GOT3 (cell line): ENCODE measurements at places on chromosomes 12 and 14.

- DNase-seq = no peak
Observed at GRCh38 chr14:105940534-105941225, 414.3 kb downstream of the TMEM121 start.

DNA sequence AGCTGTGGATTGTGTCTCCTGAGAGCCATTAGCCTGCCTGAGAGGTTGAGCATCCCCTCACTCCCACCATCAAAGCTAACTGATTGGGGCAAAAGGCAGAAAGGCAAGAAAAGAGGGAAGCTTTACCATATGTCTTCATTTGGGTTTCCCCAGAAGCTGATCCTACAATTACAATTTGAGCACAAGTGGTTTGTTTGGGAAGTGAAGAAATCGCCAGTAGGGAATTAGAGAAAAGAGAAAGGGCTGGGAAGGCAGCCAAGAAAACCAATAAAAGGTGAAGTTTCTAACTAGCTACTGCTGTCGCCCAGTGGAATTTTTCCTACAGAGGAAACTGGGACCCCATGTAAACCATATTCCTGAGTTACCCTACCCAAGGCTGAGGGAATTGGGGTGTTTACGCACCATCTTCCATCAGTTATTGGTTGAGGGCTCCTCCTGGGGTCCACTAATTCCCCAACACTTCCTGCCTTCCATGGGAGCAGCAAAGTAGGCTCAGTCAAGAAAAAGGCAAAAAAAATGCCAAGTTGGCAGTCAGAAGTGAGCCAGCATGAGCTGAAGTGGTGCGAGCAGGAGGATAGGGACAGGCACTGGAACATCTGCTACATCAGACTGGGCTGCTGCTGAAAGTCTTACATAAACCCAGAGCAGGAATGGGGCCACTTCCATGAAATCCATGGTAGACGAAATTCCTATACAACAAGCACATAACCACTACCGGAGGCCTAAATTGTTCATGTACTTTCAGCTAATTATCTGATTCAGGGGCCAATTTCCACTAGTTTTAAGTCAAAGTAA lies 17.3 kb downstream of the KCNK10 start:
- no peak for DNase-seq

GRCh38 chr12:132784580-132784979 lies 22.9 kb upstream of the ANKLE2 start:
- DNase-seq = no peak

- no peak for DNase-seq
Observed at GRCh38 chr12:91958816-91959215, 186.8 kb downstream of the BTG1 start.

DNA sequence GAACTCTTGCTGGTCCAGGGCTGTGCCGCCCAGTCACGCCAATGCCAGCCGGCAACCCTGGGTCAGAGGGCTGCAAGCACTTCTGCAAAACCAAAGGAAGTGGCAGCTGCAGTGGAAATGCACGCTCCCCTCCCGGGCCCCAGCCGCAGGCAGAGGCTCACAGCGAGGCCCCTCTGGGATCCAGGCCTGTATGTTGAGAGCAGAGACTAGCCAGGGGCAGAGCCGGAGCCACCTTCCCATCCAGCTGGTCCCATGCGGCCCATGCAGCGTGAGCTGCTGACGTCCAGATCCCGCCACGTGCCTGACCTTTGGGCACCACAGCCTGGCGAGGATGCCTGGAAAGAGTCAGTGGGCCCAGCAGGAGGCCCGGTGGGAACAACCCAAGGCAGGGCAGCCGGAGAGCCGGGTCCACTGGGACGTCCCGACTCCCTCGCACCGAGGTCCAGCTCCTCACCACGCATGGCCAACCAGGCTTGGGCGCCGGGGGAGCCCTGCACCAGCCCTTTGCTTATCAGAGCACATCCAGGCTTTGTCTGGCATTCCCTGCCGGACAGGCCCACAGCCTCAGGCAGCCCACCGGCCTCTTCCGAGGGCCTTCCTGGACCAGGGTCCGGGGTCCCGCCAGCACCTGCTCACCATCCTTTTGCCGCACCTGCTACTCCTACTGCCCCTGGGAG lies 4.3 kb downstream of the GPR132 start:
- DNase-seq = no peak

DNA sequence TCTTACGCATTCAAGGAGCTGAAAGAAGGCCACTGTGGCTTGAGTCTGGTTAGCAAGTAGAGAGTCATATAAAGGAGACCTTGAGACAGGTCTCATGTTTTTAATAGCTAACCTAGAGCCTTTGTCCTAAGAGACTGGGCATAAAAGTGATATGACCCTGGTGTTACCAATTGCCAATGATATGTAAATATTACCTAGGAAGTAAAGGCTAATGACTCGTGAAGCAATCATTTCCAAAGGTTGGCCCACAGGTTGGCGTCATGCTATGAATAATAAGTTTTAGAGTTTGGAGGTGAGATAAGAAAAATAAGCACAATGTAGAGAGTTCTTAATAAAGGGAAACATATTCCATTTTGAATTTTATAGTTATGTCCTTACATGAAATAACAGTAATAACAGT lies 116.6 kb upstream of the PLEKHA5 start:
- DNase-seq = no peak

DNA sequence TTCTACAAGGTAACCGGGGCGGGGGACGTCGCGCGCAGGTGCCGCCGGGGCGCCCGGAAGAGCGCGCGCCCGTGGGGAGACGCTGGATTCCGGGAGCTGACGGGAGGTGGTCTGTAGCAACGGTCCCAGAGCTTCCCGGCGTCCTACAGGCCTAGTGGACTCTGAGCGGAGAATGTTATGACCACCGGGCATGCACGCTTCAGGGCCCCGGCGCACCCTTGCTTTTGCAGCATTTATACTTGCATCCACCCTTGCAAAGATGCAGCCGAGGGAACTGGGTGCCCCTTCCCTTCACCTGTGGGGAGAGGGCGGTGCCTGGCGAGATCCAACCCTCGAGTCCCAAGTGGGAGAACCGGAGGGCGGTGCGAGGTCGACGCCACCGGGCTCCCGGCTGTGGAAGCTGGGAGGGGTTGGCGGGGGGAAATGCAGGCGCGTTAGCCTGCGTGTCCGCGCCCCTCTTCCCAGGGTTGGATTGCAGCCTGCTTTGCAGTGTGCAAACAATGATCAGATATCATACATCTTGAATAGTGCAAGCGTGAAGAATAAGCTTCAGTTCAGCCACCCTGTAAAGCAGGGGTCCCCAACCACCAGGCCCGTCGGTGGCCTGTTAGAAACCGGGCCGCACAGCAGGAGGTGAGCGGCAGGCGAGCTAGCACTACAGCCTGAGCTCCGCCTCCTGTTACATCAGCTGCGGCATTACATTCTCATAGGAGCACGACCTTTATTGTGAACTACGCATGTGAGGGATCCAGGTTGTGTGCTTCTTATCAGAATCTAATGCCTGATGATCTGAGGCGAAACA lies 576 bp downstream of the ERP29 start:
- no peak for DNase-seq

DNA sequence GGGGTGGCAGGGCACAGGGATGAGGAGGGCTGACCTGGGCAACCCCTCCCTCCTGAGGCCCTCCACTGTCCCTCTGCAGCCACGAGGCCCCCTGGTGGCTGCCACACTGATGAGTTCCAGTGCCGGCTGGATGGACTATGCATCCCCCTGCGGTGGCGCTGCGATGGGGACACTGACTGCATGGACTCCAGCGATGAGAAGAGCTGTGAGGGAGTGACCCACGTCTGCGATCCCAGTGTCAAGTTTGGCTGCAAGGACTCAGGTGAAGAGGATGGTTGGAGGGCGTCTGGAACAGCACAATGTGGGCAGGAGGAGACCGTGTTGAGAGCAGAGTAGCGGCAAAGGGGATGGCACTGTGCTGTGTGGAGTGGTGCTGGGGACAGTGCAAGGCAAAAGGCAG lies 25.7 kb upstream of the LRP1-AS start:
- no peak for DNase-seq

- no peak for DNase-seq
Observed at GRCh38 chr14:48963231-48963790, 622.9 kb downstream of the RPS29 start.

- no peak for DNase-seq
Observed at GRCh38 chr14:93654599-93654998, 133.7 kb downstream of the PRIMA1 start.
